A549 treated with ZK216348 at 1 μM for 4 hours (cell line): ENCODE measurements at places on chromosomes 16 and 17. TPM values are rescaled to one million over a fixed set of nuclear protein-coding genes. Genes with fewer than 3 reads are reported as not detected.

Gene EDC4
- total RNA-seq: 43.1 to 69.7 TPM (median 65.1 TPM) in 5 replicates

Gene MSLN
- total RNA-seq: 2.4 to 4.2 TPM (median 3.2 TPM) in 5 replicates

Gene CCL5
- 1.0 to 2.3 TPM (median 1.5 TPM) in 5 replicates for total RNA-seq

Gene KCNH4
- 0.18 to 0.48 TPM (median 0.33 TPM) in 5 replicates for total RNA-seq

Gene TNFRSF12A
- total RNA-seq: 357 to 594 TPM (median 560 TPM) in 5 replicates

Gene ZC3H7A
- total RNA-seq: 24.6 to 36.0 TPM (median 26.5 TPM) in 5 replicates

Gene ASIC2
- total RNA-seq: 1.7 to 3.1 TPM (median 2.0 TPM) in 5 replicates

Gene SLC16A6
- total RNA-seq: 0.25 to 0.63 TPM (median 0.43 TPM) in 5 replicates

Gene MYH13
- not detected in 5 replicates for total RNA-seq

Gene CSF3
- total RNA-seq: 0.19 to 0.68 TPM (median 0.22 TPM) in 4 of 5 replicates, not detected in the other

Gene TM4SF5
- total RNA-seq: 0.44 to 1.2 TPM (median 0.78 TPM) in 5 replicates

Gene CBFA2T3
- total RNA-seq: 0.18 to 0.75 TPM (median 0.47 TPM) in 5 replicates

Gene CAPNS2
- total RNA-seq: not detected in 5 replicates

Gene ASB16
- total RNA-seq: 0.08 to 0.16 TPM (median 0.15 TPM) in 3 of 5 replicates, not detected in the others

Gene HBQ1
- total RNA-seq: 4.3 to 9.0 TPM (median 7.2 TPM) in 5 replicates

Gene FDXR
- 33.6 to 70.0 TPM (median 67.8 TPM) in 5 replicates for total RNA-seq

Gene ITGAX
- total RNA-seq: 0.89 to 1.9 TPM (median 1.2 TPM) in 5 replicates

Gene PIGQ
- 18.4 to 44.1 TPM (median 36.7 TPM) in 5 replicates for total RNA-seq

Gene CDH3
- 0.15 to 0.68 TPM (median 0.20 TPM) in 5 replicates for total RNA-seq

Gene XPO6
- total RNA-seq: 74.4 to 111 TPM (median 104 TPM) in 5 replicates

Gene SPAG7
- total RNA-seq: 71.7 to 94.4 TPM (median 78.1 TPM) in 5 replicates

Gene PRSS21
- not detected in 5 replicates for total RNA-seq
